ENCODE measurements at places on chromosomes 12 and 14.

DNA sequence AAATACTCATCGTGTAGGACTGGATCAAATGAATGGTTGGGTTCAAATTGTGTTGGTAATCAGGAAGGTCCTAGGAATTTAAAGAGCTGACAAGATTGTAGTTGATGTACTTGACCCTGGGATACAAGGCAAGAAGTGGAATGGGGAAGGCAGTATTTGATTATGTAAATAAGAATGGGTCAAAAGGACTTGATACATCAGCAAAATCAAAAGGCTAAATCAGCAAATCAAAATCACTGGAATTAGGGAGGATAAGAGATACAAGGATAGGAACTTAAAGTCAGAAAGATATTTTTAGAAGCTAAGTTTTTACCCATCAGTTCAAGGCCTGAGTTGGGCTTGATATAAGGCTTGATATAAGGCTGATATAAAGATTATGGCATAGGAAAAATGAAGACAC is 65.8 kb downstream of the VEZT start:
- no peak for DNase-seq

DNA sequence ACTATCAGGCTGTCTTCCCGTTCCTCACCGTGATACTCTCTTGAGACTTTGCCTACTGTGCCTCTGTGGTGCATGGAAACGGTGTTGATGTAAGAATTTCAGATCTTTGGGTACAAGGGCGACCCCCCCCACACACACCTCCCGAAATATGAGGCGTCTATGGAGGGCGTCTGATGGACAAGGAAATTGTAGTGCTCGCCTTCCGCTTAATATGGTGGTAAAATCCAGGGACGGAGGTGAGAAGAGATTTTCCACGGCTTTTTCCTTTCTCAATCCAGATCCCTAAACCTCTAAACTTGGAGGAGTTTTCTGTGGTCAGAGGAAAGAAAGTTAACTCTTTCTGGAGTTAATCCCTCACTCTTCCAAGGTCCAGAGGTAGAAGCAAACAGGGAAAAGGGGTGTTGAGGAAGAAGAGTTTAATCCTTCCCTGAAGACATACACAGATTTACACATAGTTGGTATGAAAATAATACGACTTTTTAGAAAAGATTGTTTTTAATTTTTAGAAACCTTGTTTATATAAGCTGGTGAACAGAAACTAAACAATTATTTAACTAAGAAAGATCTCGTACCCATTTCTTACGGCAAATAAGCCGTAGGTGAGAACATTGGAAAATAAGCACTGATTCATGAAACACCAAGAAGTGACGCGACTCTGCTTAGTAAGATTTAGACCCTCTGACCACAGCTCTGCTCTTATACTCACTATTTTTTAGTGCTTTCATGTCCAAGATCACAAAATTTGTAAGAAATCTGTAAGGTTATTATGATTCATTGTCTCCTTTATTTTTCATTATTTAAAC is 23.1 kb upstream of the RNASE12 start:
- DNase-seq, result no peak

DNA sequence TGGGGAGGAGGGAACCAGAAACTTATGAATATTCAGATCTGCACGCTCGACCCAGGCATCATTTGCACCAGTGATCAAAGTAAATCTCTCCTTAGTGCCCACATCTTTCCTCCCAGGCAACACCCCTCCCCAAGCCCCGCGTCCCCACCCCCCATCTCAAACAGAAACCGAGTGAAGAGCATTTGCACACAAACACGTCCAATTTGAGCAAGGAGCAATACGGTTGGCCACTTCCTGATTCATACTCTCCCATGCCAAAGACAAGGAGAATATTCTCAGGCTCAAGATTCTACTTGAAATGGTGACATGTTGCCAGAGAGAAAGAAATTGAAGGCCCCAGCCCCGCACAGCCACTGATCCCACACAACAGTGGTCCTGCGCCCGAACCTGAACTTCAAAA is 7.1 kb downstream of the FOXN3 start:
- DNase-seq, result no peak

DNA sequence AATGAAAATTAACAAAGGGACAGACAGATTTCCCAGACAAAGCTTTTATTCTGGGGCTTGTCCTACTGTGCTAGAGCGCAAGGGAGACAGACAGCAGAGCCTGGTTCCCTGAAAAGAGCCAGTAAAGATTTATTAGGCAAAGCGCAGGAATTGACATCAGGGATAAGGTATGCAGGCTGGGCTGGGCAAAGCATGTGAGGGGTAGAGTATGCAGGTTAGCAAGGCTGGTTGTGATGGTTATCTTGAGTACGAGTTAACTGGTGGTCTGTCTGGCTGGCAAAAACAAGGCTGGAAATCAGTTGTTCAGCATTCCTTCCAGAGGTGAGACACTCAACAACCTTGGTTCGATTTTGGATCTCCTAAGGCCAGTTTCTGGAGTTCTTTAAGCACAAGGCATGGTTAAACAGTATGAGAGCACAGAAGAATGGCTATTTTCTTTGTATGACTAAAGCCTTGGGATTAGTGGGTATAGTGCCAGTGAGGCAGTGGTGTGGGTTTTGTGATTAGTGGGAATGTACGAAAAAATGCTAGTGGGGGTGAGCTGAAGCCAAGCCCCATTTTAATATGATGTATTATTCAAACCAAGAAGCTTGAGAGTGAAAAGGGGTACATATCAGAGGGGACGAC is 30.9 kb downstream of the BTBD7 start:
- no peak for DNase-seq

DNA sequence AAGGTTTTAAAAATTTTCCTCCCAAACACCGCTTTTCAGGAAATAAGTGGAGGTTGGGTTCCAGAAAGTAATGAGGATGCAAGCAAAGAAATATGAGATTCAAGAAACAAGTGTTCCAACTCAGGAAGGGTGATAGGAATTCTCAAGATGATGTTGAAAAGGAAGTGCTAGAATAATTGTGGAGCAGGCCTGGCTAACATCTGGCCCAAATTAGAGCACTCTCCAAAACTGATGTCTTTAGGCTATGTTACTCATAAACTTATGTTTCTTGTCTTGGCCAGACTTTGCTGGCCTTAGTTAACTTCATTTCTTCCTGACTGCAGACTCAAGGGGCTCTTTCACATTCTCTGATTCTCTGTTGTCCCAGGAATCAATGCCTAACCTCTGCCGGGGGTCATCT is 116.3 kb downstream of the TMTC3 start:
- DNase-seq, result no peak

GRCh38 chr12:132116709-132117557 is 27.2 kb downstream of the DDX51 start:
- DNase-seq, result no peak

GRCh38 chr12:104942075-104942474 is 16.0 kb downstream of the SLC41A2 start:
- no peak for DNase-seq

- no peak for DNase-seq
These were observed 27.8 kb upstream of the SLC38A2 start for GRCh38 chr12:46400406-46400805.

DNA sequence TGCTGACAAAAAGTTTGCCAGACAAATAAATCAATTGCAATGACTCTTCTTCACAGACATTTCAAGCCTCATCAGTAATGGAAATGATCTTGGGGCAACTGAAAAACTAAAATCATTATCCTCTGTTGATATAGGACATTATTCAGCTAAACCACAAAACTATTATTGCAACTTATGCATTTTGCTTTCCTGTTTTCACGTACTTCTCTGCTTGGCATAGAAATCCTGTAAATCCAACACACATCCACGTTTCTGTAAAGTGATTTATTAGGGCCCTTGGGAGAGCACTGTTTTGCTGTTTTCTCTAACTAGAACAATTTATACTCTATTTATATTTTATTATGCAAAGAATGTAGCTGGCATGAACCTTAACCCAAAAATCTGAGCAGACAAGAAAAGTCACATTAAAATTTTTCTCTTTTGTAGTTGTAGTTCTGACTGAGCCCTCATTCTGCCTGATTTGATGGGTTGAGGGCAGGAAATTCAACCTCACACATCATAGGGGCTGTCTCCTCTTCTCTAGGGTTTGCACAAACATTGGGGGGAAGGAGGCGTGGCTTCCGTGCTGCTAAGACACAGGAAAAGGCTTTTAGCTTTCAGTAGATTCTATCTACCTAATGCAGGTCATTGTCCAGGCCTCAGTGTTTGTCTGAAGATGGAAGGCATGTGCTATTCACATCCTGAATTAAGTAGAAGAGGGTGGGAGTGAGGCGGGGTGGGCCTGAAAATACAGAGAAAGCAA is 11.5 kb upstream of the NUP107 start:
- no peak for DNase-seq

- DNase-seq, result no peak
These were observed 12.7 kb downstream of the ABCD2 start for GRCh38 chr12:39606712-39607423.

DNA sequence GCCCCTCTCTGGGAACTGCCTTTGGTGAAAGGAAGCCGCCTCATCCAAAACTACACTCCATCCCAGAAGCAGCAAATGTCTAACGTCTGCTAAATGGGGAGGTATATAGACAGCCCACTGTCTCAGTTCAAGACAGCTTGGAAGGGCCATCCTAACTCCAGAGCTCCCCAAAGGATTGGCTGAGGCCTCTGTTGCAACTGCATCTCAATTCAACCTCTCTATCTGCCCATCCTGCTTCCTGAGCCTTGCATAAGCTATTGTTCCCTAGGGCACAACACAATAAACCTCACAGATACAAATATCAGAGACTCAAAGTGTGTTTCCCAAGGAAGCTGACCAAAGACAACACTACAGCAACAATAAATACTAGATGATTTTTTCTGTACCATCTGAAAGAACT is 495.2 kb upstream of the SOX5 start:
- no peak for DNase-seq

- DNase-seq, result no peak
These were observed 90.7 kb downstream of the RERG start for GRCh38 chr12:15130541-15130940.

DNA sequence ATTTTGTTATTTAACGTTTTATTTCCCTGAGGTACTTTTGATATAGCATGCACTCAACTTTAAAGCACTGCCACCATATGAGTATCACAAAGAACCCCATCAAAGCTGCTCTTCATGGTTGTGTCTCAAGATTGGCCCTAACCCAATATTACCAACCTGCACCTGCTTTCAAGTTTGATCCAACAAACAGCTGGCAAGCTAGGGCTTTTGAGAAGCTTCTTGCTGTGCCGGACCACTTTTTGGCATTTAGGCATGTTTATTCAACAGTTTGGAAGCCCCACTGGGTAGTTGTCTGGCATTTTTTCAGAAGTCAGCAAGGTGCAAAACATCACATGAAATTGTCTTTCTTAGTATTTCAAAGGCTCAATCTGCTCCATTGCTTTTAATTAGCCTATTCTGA is 137.2 kb upstream of the PLEKHA5 start:
- no peak for DNase-seq

All from memory B cell (primary cell).